ENCODE measurements at places on chromosomes 1 and 21.

GRCh38 chr1:3072391-3073185, 3.6 kb downstream of the PRDM16 start:
- DNase-seq: no peak

- peak; percentile 9 for DNase-seq
Measured at GRCh38 chr1:168180148-168180524, 1.4 kb downstream of the TIPRL start.

GRCh38 chr1:91499904-91500755, 521 bp upstream of the CDC7 start:
- peak; percentile 44 for DNase-seq

- DNase-seq: no peak
Measured at GRCh38 chr21:45111703-45112102, 37.3 kb downstream of the ADARB1 start.

DNA sequence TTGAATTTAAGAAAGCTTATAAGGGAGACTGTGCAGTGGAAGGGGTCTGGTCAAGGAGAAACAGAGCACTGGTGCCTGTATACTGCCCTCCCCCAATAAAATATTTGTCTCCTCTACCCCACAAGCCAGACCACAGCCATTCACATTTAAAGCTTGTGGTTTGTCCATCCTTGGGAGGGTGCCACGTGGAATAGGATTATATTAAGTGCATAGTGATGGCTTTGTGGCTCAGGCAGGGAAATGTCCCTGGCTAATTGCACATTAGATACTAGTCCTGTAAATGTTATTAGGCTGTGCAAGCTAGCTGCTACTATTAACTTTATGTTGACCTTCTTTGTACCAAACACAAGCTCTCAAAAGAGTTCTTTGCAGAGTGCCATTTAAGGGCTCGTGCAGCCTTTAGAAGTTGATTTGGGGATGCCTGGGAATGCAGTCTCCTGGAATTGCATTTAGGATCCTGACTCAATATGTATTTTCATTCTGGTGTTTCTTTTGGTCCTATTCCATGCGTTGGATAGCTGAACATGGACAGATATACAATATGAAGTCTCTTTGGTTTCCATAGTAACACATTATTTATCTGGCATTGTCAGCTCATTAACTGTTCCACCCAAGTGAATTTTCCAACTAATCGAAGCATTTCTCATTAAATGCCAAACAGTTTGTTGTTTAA, 210.6 kb downstream of the ROR1 start:
- DNase-seq: no peak

GRCh38 chr1:43418858-43419257, 29.2 kb downstream of the SZT2 start:
- DNase-seq: no peak

GRCh38 chr1:156165083-156165482, 11.7 kb downstream of the SEMA4A start:
- peak; percentile 96 for DNase-seq

DNA sequence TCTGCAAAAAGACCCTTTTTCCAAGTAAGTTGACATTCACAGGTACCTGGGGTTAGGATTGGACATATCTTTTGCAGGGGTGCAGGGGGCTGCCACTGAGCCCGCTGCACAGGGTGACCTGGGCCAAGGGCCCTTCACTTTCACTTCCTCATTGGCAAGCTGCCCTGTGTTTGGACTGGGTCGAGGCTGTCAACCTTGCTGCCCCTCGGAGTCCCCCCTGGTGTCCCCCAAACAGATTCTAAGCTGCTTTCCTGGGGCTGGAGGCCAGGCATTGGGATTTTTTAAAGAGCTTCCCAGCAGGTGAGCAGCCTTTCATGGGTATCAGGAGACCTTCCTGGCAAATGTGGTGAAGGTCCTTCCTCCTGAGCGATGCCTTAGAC, 7.9 kb upstream of the UMODL1 start:
- DNase-seq: peak; percentile 51

- DNase-seq: no peak
Measured at GRCh38 chr1:19032701-19033514, 76.4 kb upstream of the IFFO2 start.

Data from suppressor macrophage treated with lipopolysaccharide for 4 hours (primary cell).